Activated T-cell treated with anti-CD3 and anti-CD28 coated beads, Interleukin-2, amount 50 U/mL, for 72 hours (primary cell): ENCODE measurements at places on chromosomes 1 and 21. TPM values are rescaled to one million over a fixed set of nuclear protein-coding genes. Genes with fewer than 3 reads are reported as not detected.

GRCh38 chr1:110390096-110390495 is 730 bp downstream of the SLC16A4 start:
- H3K27me3 ChIP-seq, result no peaks in the 10 kb centered on the region
- H3K36me3 ChIP-seq, result peaks cover 6% of the 10 kb centered on the region
- DNase-seq, result no peak
- no peak overlapping the region for H3K27ac ChIP-seq
- H3K4me1 ChIP-seq, result peaks cover 7% of the 10 kb centered on the region

- no peaks in the 10 kb centered on the region for H3K36me3 ChIP-seq
- H3K27me3 ChIP-seq, result no peaks in the 10 kb centered on the region
- H3K4me1 ChIP-seq, result peaks cover 22% of the 10 kb centered on the region
Measured at GRCh38 chr1:52571783-52572182, 18.9 kb upstream of the TUT4 start.

DNA sequence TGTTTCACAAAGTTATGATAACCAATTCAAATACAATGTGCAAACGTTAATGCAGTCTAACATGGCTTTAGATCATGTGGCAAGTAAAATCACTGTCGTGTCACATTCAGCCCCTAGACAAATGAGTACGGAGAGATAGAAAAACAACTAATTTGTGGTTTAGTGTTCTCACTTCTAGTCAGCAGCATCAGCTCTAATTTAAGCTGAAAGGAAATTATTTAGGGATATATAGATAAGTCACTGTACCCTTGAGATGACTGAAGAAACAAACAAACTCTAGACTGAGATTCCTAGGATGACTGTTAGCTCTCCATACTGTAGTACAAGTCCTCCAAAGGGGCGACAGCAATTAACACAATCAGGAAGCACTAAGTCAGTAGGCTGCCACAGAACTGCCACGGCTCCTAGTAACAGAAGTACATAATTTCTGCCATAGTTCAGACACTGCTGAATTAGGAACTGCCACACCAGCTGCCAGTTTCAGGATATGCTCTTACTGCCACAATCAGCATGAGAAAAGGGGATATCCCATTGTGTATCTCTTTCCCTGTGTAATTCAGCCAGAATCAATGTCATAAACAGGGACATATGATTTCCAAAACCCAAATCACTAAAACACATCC is 150.4 kb upstream of the NEGR1 start:
- no peaks in the 10 kb centered on the region for H3K36me3 ChIP-seq
- H3K4me1 ChIP-seq, result no peaks in the 10 kb centered on the region
- H3K27ac ChIP-seq, result no peak overlapping the region

- DNase-seq, result no peak
- H3K36me3 ChIP-seq, result no peaks in the 10 kb centered on the region
- no peaks in the 10 kb centered on the region for H3K4me1 ChIP-seq
- no peaks in the 10 kb centered on the region for H3K27me3 ChIP-seq
- H3K4me3 ChIP-seq, result no peak overlapping the region
Measured at GRCh38 chr1:15724949-15725880, 10.8 kb upstream of the SLC25A34 start.

GRCh38 chr1:30037251-30038118 is 685.9 kb downstream of the MATN1 start:
- no peak for DNase-seq
- no peak overlapping the region for H3K4me3 ChIP-seq
- peaks cover 5% of the 10 kb centered on the region for H3K27me3 ChIP-seq
- no peaks in the 10 kb centered on the region for H3K4me1 ChIP-seq
- no peaks in the 10 kb centered on the region for H3K36me3 ChIP-seq

The SYT11 gene
- 35.3 TPM for total RNA-seq

The OR6N1 gene
- not detected for total RNA-seq

- H3K27me3 ChIP-seq, result peaks cover 51% of the 10 kb centered on the region
- H3K4me1 ChIP-seq, result no peaks in the 10 kb centered on the region
- DNase-seq, result no peak
- no peak overlapping the region for H3K27ac ChIP-seq
- H3K4me3 ChIP-seq, result no peak overlapping the region
Measured at GRCh38 chr1:38073534-38074301, 27.1 kb upstream of the POU3F1 start.

DNA sequence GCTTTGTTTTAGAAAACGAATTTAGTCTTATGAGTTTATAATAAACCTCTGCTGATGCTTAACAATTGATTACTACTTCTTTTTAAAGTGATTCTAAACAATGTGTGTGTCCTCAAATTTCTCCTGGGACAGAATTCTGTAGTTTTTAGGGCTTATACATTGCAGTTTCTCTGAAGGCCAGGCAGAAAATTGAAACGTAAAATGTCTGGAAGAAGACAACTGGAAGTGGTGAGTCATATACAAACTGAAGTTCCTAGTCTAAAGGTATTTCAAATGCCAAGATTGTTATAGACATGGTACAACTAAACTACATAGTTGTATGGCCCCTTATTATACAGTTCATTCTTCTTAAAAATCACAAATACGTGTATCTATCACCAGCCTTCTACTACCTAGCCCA is 30.5 kb upstream of the RC3H1 start:
- no peak overlapping the region for H3K4me3 ChIP-seq
- no peak for DNase-seq
- H3K27ac ChIP-seq, result no peak overlapping the region
- no peaks in the 10 kb centered on the region for H3K36me3 ChIP-seq
- H3K4me1 ChIP-seq, result no peaks in the 10 kb centered on the region

DNA sequence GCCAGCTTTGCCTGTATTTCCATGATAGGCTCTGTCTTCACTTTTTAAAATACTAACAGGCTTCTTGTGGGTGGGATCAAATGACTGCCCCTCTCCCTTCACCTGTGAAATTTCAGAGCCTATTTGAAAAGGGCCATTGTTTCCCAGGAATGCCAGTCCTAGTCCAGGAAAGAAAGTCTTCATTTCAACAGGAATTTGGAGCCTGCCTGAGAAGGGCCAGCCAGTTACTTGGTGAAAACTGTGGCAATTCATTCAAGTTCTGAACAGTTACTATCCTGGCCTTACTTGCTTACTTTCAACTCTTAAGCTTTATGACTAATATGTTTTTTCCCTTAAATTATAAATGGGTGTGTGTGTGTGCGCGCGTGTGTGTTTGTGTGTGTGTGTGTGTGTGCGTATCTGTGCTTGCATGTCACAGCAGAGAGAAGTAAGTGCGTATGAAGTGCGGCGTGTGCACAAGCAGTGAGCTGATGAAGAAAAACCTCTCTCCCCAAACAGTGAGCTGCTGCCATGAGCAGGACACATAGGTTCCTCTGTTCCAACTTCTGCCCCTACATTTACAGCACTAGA is 67.5 kb upstream of the RNPC3 start:
- H3K36me3 ChIP-seq, result no peaks in the 10 kb centered on the region
- no peak overlapping the region for H3K27ac ChIP-seq
- H3K4me1 ChIP-seq, result no peaks in the 10 kb centered on the region
- no peaks in the 10 kb centered on the region for H3K27me3 ChIP-seq
- H3K4me3 ChIP-seq, result no peak overlapping the region

DNA sequence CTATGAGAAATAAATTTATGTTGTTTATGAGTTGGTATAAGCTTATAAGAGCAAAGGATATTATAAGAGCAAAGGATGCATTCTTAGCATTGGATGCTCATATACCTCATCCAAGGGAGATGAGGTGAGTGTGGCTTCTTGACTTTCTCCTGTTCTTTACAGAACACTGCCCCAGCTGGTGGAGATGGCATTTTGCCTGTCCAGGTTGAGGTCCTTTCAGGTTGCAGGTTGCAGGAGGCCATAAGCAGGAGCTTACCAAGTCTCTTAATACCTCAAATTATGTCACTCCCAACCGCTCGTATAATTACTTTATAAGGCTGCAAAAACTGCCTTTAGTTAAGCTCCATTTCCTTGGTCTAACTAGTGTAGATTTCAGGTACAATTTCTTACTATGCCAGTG is 66.7 kb downstream of the RPE65 start:
- H3K27ac ChIP-seq, result no peak overlapping the region
- H3K36me3 ChIP-seq, result no peaks in the 10 kb centered on the region
- H3K4me1 ChIP-seq, result no peaks in the 10 kb centered on the region
- DNase-seq, result no peak
- H3K4me3 ChIP-seq, result no peak overlapping the region

DNA sequence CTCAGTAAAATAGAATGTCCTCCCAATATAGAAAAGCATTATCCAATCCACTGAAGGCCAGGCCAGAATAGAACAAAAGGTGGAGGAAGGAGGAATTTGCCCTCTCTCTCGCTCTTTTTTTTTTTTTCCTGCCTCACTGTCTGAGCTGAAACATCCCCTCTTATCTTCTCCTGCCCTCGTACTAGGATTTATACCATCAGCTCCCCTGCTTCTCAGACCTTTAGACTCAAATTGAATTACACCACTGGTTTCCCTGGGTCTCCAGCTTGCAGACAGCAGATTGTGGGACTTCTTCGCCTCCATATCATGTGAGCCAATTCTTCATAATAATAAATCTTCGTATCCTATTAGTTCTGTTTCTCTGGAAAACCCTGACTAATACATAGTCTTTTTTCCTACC is 4.9 kb upstream of the ZMYM6 start:
- H3K27me3 ChIP-seq, result no peaks in the 10 kb centered on the region
- DNase-seq, result no peak
- peaks cover 16% of the 10 kb centered on the region for H3K36me3 ChIP-seq
- no peak overlapping the region for H3K4me3 ChIP-seq
- no peak overlapping the region for H3K27ac ChIP-seq

The ANXA9 gene
- not detected for total RNA-seq

- H3K4me1 ChIP-seq, result peaks cover 10% of the 10 kb centered on the region
- H3K27me3 ChIP-seq, result peaks cover 13% of the 10 kb centered on the region
- H3K27ac ChIP-seq, result no peak overlapping the region
- no peak for DNase-seq
Measured at GRCh38 chr1:3313576-3313950, 140.9 kb upstream of the ARHGEF16 start.

The ST7L gene
- total RNA-seq, result 17.4 TPM

GRCh38 chr1:51252366-51252765 is 16.3 kb downstream of the RNF11 start:
- H3K36me3 ChIP-seq, result no peaks in the 10 kb centered on the region
- no peak overlapping the region for H3K27ac ChIP-seq
- peaks cover 17% of the 10 kb centered on the region for H3K4me1 ChIP-seq
- no peak overlapping the region for H3K4me3 ChIP-seq

The OPRD1 gene
- not detected for total RNA-seq

The WNT2B gene
- 0.53 TPM for total RNA-seq

DNA sequence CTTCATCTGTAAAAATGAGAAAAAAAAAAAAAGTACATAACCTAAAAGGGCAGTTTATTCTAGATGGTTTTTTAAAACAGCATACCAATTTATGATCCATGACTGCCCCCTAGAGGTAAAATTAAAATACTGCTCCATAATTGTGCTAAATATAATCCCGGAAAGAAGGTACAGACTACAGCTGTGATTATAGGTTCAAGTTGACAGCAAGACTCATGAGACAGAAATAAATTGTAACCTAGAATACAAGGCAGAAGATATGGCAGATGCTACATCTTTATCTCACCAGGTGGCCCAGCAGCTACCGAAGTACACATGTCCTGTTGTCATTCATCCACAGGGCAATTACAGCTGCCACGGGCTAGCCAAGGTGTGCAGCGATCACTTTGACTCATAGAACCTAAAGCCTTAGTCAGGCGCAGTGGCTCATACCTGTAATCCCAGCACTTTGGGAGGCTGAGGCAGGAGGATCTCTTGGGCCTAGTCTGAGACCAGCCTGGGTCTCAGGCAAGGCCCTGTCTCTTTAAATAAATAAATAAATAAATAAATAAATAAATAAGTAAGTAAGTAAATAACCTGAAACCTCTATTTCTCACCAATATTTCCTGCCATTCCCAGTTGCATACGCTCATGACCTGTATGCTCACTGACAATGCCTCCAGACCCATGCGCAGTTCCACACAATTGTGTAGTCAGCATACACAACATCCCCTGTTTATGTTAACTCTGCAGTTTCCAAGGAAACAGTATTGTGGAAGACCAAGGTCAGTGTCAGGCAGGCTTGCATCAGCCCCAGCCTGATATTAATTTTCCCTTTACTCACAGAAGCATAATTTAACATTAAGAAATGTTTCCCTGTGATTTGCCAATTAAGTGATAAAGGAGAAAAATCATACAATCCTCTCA is 18.3 kb upstream of the PPIE start:
- no peak overlapping the region for H3K4me3 ChIP-seq
- no peaks in the 10 kb centered on the region for H3K36me3 ChIP-seq
- DNase-seq, result no peak
- no peak overlapping the region for H3K27ac ChIP-seq
- peaks cover 48% of the 10 kb centered on the region for H3K27me3 ChIP-seq

GRCh38 chr1:39539252-39539790 is 37.3 kb downstream of the PABPC4 start:
- H3K36me3 ChIP-seq, result peaks cover 9% of the 10 kb centered on the region
- no peaks in the 10 kb centered on the region for H3K27me3 ChIP-seq
- H3K4me1 ChIP-seq, result no peaks in the 10 kb centered on the region
- peak; percentile 38 for DNase-seq
